ENCODE measurements at places on chromosomes 1 and 21. TPM values are rescaled to one million over a fixed set of nuclear protein-coding genes. Genes with fewer than 3 reads are reported as not detected.

The SPATA1 gene
- 0.19 TPM for total RNA-seq

The RNU1-2 gene
- total RNA-seq, result not detected

The RBP7 gene
- total RNA-seq, result not detected

The ZSWIM5 gene
- total RNA-seq, result not detected

The CELA3A gene
- 2.6 TPM for total RNA-seq

The ITGB2 gene
- total RNA-seq, result 3.2 TPM

The DENND2C gene
- 11.3 TPM for total RNA-seq

The NES gene
- total RNA-seq, result 1,770 TPM

The SPSB1 gene
- total RNA-seq, result 16.8 TPM

The KPRP gene
- total RNA-seq, result not detected

The VANGL2 gene
- 0.21 TPM for total RNA-seq

The TTC13 gene
- total RNA-seq, result 37.8 TPM

The CHD5 gene
- 0.10 TPM for total RNA-seq

The BTF3L4 gene
- 75.0 TPM for total RNA-seq
